ENCODE measurements at places on chromosomes 11 and 22.
A peak's percentile ranks its signal among the peaks of the same experiment; 100 is the strongest.

GRCh38 chr11:834371-835316 is 1.9 kb downstream of the CD151 start:
- no peak for DNase-seq

- no peak for DNase-seq
Observed at GRCh38 chr11:49377978-49378377, 169.6 kb upstream of the FOLH1 start.

GRCh38 chr11:20022363-20023081 is 137.8 kb downstream of the DBX1 start:
- DNase-seq = peak; percentile 33

DNA sequence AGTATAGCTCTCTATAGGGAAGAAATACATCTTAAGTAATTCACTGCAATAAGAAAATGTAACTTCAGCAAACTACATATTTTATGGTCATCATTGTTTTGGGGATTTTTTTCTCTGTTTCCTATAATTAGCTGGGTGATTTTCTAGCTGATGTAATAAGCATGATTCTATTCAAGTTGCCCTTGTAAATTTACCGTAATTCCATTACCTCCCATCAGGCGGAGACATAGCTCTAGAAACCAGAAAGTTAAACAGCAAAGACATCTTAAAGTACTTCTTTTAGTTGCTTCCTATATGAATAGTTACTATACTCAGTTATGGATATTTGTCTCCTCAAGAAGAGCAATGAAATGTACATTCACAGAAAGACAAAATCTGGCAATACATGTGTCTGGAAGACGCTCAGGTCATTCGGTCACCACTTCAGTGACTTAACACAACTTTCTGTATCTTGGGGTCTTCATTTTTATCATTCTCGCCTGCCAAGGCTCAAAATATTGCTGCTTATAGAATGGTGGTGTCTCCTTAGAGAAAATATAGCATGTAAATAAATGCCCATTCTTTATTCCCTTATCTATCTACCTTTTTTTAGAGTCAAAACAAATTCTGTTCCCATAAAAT is 239.9 kb upstream of the ZC3H12C start:
- peak; percentile 7 for DNase-seq

- DNase-seq = no peak
Observed at GRCh38 chr22:20777420-20778177, 3.7 kb downstream of the SERPIND1 start.

GRCh38 chr11:65802841-65803240 is 16.0 kb downstream of the OVOL1 start:
- no peak for DNase-seq

GRCh38 chr11:46331282-46331984 is 15.8 kb upstream of the DGKZ start:
- no peak for DNase-seq

- no peak for DNase-seq
Observed at GRCh38 chr11:100546714-100547113, 140.4 kb upstream of the ARHGAP42 start.

DNA sequence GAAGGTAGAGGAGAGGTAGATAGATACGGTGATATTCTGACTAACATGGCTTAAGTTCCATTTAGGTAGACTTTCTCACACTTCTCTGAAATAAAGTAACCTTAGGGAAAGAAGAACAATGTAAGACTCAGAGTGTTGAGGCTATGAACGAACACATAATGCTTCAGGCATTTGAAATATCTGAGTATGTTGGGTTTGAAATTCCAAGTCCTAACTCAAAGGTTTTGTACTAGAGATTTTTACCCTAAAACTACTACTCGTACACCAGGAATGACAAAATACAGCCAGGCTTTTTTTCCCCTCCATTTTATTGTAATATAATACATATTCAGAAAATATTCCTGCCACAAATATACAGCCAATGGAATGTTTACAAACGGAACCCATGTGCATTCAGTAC is 592.6 kb downstream of the ETS1 start:
- DNase-seq = no peak

DNA sequence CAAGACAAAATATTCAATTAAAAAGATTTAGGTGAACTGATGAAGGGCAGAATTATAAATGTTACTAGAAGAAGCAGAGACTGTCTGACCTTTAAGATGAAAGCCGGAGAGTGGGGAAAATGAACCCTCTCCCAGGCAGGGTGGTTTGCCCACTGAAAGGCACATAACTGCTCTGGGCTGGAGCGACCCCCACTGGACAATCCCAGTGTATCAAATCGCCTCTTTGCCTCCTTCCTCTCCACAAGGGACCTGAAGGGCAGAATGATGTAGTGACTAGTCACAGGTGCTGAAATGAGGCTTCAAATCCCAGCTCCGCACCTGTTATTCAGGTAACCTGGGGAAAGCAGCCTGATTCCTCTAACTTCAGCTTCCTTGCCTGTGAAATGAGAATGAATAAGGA is 69.0 kb downstream of the EFCAB6 start:
- DNase-seq = no peak

GRCh38 chr22:49264696-49265095 is 563.0 kb downstream of the BRD1 start:
- DNase-seq = no peak

GRCh38 chr11:47509077-47509536 is 43.8 kb downstream of the CELF1 start:
- no peak for DNase-seq

DNA sequence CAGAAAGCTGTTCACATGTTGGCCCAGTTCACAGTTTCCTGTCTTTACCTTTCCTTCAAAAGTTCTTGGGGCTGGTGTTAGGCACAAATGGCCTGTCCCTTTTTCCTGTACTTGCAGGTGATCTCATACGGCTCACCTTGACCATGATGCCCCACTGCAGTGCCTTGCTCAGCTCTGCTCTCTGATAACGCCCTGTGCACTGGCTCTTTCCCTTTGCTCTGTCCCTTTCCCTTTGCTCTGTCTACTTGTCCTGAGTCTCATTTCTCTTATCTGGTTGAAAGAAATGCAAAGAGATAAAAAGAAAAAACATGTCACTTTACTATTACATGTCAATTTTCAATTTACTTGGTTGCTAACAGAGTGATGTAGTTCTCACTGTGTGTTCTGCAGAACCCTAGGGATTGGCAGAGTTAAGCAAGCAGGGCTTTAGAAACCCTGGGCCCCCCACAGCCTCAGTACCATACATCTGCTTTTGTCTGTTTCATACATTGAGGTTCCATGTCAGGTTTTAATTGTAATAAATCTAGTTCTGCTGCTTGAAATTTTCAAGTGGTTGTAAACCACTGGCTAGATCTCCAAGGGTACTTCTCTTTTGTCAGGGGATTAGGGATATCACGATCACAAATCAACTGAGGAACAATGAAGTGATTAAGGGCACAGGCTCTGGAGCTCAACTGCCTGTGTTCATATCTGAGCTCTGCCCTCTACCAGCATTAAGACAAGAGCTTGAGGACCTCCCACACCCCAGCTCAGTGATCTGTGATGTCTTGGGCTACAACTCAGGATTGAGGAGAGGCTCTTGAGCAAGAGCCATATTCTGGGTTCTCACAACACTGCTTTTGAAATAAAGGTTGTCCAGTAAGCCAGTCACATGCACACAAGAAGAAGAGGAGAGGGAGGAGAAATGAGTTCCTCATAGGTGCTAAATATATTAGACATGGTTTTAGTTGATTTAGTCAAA is 16.3 kb upstream of the SORL1 start:
- no peak for DNase-seq
